ENCODE measurements at places on chromosomes 1 and 21.
A peak's percentile ranks its signal among the peaks of the same experiment; 100 is the strongest.

DNA sequence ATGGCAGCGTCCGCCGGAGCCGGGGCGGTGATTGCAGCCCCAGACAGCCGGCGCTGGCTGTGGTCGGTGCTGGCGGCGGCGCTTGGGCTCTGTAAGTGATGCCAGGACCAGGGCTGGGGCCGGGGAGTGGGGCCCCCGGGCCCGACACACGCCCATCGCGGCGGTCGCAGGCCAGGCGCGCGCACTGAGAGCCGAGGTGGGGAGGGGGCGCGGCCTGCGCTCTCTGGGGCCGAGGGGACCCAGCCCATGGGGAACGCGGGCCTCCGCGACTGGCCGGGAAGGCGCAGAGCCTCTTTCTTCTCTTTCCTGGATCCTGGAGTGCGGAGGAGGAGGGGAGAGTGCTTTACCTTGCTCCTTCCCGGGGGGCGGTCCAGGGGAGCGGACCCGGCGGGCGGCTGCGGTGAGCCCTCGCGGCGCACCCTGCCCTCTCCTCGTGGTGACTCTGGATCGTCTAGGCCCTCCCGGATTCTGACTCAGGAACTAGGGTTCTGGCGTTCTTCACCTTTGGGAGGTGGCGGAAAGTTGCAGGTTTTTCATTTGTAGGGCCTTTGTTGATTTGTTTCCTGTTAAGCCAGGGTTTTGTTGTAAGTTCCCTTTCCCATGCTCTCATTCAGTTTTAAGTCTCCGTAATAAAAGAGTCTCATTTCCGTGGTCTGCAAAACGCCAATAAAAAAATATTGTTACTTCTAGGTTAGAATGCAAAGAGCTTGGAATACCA, 529 bp downstream of the MPZL1 start:
- H3K27ac ChIP-seq: no peak overlapping the region
- peaks cover 11% of the 10 kb centered on the region for H3K4me1 ChIP-seq
- H3K27me3 ChIP-seq: no peaks in the 10 kb centered on the region
- peaks cover 4% of the 10 kb centered on the region for H3K36me3 ChIP-seq
- DNase-seq: peak; percentile 55

DNA sequence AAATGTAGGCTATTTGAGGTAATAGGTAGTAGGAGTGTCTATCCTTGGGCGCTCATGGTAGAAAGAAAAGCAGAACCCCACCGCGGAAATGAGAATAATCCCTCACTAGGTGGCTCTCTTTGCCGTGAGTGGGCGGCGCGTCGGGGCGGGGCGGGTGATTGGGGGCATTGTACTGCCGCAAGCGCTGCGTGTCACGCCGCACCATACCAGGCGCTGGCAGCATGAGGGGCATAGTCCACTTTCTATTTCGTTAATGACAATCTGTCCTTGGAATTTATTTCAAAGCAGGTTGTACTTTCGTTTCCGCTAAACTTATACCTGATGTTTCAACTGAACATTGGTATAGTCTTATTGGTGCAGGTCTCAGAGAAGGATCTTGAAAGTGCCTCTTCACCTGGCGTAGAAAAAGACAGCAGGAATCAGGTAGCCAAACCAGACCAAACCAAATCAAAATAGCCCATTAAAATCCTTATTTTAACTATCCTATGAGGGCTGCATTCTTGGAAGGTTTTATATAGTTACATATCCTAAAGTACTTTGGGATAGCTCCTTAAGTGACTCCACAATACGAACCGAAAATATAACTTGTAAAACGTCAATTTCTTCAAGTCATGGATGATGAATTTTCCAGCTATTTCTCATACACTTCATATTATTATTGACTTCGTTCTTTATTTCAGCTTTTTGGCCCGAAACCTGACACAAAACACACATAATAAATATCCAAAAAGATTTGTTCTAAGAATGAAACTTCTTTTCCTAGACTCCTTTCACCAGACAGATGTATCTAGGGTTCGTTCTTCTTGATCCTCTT, 1.9 kb upstream of the SMG7 start:
- no peaks in the 10 kb centered on the region for H3K27me3 ChIP-seq
- peak; percentile 79 for DNase-seq
- peak overlapping the region; percentile 96 for H3K4me3 ChIP-seq
- H3K27ac ChIP-seq: no peak overlapping the region
- H3K4me1 ChIP-seq: no peaks in the 10 kb centered on the region

DNA sequence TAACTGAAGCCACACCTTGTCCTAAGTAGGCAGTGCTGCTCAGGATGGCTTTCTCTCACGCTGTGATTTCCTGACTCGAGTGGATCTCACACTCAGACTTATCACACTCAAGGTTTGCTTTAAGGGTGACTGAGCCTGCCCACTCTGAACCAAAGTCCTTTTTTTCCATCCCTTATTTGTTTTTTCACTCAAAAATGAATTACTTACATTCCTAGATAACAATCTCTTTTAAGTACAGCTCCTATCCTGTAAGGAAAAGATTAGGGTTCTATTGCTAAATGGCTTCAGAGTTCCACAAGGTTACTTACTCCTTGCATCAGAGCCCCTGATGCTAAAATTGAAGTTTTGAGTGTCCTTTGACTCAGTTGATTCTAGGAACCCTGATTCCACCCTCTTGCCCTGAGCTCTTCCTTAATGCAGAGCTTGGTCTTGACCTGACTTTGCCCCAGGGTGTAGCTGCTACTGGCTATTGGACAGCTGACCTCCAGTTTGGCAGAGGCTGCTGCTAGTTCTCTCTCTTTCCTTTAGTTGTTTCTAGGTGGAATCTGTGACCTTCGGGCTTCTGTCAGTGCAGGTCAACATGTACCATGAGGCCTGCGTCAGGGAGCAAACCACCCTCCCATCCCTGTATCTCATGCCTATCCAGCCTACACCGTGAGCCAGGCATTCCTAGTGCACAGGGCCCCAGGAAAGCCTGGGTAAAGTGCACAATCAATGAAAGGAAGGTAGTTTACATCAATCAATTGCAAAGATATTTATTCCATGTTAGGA, 80.1 kb upstream of the CD55 start:
- no peaks in the 10 kb centered on the region for H3K36me3 ChIP-seq
- no peak for DNase-seq
- no peak overlapping the region for H3K4me3 ChIP-seq
- no peak overlapping the region for H3K27ac ChIP-seq
- no peaks in the 10 kb centered on the region for H3K4me1 ChIP-seq

GRCh38 chr1:240619906-240620621, 8.1 kb upstream of the GREM2 start:
- H3K4me3 ChIP-seq: no peak overlapping the region
- H3K27ac ChIP-seq: no peak overlapping the region
- H3K4me1 ChIP-seq: peaks cover 6% of the 10 kb centered on the region
- H3K36me3 ChIP-seq: no peaks in the 10 kb centered on the region
- DNase-seq: no peak

DNA sequence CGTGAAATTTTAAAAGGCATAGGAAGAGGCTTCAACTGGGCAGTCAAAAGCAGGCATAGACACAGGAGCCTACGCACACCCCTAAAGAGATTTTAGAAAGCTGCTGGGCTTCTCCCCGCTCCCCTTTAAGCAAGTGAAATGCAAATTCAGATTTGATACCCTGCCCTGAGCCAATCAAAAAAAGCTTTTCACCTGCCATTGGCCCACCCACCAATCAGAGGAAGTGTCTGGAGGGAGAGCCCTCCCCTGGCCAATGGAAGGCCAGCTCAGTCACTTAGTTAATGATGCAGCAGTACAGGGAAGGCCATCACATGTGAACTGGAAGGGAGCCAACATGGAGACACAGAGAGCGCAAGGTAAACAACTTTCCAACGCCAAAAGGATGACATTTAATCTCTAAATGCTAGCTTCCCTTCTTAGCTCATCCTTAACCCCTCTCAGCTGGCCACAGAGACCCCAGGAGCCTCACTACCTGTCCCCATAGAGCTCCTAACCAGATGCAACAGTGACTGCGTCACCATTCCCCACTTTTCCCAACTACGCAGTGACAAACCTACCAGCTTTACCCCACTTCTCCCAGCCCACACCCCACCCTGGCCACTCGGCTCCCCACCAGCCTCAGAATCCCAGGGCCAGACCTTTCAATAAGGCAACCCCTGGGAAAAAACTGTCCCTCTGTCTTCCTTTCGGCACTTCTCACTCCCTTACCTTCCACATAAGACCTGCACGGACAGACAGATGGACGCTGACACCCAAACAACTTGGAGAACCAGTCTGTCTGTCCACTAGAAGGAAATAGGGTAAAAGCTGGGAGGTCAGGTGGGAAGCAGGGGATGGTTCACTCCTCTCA, 71.0 kb downstream of the CD46 start:
- no peaks in the 10 kb centered on the region for H3K4me1 ChIP-seq
- H3K36me3 ChIP-seq: no peaks in the 10 kb centered on the region
- H3K4me3 ChIP-seq: no peak overlapping the region

- peaks cover 29% of the 10 kb centered on the region for H3K36me3 ChIP-seq
- peak overlapping the region; percentile 96 for H3K4me3 ChIP-seq
- no peak for DNase-seq
- no peaks in the 10 kb centered on the region for H3K27me3 ChIP-seq
- no peak overlapping the region for H3K27ac ChIP-seq
Measured at GRCh38 chr21:39182484-39183271, 573 bp downstream of the PSMG1 start.

- H3K4me3 ChIP-seq: no peak overlapping the region
- H3K4me1 ChIP-seq: peaks cover 4% of the 10 kb centered on the region
- H3K27ac ChIP-seq: no peak overlapping the region
- peaks cover 3% of the 10 kb centered on the region for H3K27me3 ChIP-seq
- DNase-seq: peak; percentile 36
Measured at GRCh38 chr1:19949016-19949415, 25.6 kb upstream of the PLA2G2E start.

- DNase-seq: no peak
- no peak overlapping the region for H3K27ac ChIP-seq
- no peaks in the 10 kb centered on the region for H3K27me3 ChIP-seq
- H3K36me3 ChIP-seq: no peaks in the 10 kb centered on the region
- no peaks in the 10 kb centered on the region for H3K4me1 ChIP-seq
Measured at GRCh38 chr1:175399795-175400194, 207.2 kb upstream of the KIAA0040 start.

GRCh38 chr1:169484683-169485430, 887 bp downstream of the SLC19A2 start:
- no peaks in the 10 kb centered on the region for H3K27me3 ChIP-seq
- peak overlapping the region; percentile 97 for H3K4me3 ChIP-seq
- H3K27ac ChIP-seq: peak overlapping the region; percentile 3
- no peak for DNase-seq
- no peaks in the 10 kb centered on the region for H3K36me3 ChIP-seq

GRCh38 chr1:206566999-206567398, 45.3 kb downstream of the EIF2D start:
- H3K4me3 ChIP-seq: no peak overlapping the region
- H3K36me3 ChIP-seq: no peaks in the 10 kb centered on the region
- DNase-seq: no peak
- H3K27ac ChIP-seq: no peak overlapping the region

GRCh38 chr1:212916481-212917133, 33.7 kb upstream of the VASH2 start:
- H3K36me3 ChIP-seq: peaks cover 51% of the 10 kb centered on the region
- H3K4me1 ChIP-seq: no peaks in the 10 kb centered on the region
- no peak overlapping the region for H3K27ac ChIP-seq
- peak; percentile 82 for DNase-seq
- no peaks in the 10 kb centered on the region for H3K27me3 ChIP-seq
- peak overlapping the region; percentile 39 for H3K4me3 ChIP-seq

GRCh38 chr1:21435646-21436487, 4.1 kb upstream of the NBPF3 start:
- no peak overlapping the region for H3K27ac ChIP-seq
- H3K36me3 ChIP-seq: no peaks in the 10 kb centered on the region
- no peaks in the 10 kb centered on the region for H3K27me3 ChIP-seq
- H3K4me1 ChIP-seq: no peaks in the 10 kb centered on the region

GRCh38 chr1:56540467-56540866, 38.9 kb downstream of the PLPP3 start:
- H3K27me3 ChIP-seq: no peaks in the 10 kb centered on the region
- no peak overlapping the region for H3K27ac ChIP-seq
- H3K4me3 ChIP-seq: no peak overlapping the region
- peaks cover 49% of the 10 kb centered on the region for H3K4me1 ChIP-seq
- peaks cover 44% of the 10 kb centered on the region for H3K36me3 ChIP-seq

DNA sequence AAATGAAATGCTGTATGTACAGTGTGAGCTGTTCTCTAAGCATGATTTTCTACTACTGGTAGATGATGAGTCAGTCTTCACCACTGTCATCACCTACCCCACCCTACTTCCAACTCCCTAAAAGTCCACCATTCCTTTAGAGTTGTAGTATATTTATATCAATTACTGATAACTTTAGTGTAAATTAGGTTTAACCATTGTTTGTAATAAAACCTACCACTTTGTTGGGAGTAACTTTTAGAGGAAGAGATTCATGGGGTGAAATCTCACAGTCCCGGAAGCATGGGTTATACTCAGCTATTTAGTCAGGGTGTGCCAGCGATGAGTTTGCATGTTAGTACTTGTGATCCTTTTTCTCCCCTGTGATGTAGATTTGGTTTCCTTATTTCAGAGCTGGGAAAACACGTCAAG, 17.1 kb downstream of the MORC3 start:
- DNase-seq: no peak
- H3K4me3 ChIP-seq: no peak overlapping the region
- no peak overlapping the region for H3K27ac ChIP-seq
- H3K4me1 ChIP-seq: no peaks in the 10 kb centered on the region
- no peaks in the 10 kb centered on the region for H3K27me3 ChIP-seq
- H3K36me3 ChIP-seq: peaks cover 22% of the 10 kb centered on the region

GRCh38 chr1:232594768-232595698, 34.9 kb downstream of the SIPA1L2 start:
- H3K36me3 ChIP-seq: no peaks in the 10 kb centered on the region
- H3K4me3 ChIP-seq: no peak overlapping the region
- H3K4me1 ChIP-seq: no peaks in the 10 kb centered on the region

All from H9 (cell line).